NCI-H1436 (cell line): ENCODE measurements at places on chromosomes 12 and 14.

GRCh38 chr14:35406506-35407305 is 2.2 kb upstream of the NFKBIA start:
- DNase-seq, result peak; percentile 47

DNA sequence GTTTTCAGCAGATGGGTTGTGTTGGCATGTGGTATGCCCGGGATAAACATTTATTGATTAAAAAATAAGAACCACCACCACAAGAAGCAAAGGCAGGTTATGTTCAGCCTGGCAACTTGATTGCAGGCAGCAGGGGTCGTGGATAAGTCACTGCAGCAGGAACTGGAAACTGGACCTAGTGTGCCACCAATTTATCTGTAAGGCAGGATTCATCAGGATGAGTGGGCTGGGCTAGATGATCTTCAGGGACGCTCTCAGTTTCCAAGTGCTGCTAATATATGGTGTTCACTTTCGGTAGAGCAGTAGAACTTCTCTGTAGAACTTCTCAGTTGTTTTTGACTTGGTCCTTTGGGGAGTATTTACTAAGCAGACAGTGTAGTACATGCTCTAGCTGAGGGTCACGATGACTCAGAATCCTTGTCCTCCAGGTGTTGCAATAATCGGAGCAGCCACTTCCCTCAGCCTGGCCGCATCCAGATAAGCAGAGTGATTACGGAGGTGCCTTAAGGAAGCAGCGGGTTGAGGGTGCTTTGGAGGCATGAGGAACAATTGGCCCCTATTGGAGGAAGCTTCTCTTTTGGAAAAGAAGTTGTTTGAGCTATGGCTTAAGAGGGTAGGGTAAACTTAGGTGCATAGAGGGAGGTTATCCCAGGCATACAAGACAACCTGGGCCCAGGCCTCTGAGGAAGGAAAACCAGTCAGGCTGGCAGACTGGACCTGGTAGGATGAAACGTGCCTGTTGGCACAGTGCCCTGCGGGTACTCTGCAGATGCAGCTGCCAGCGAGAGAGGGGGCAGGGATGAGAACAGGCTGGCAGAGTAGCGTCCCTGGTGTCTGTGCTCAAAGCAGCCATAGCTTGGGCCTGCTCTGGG is 104.0 kb downstream of the GPR135 start:
- peak; percentile 80 for DNase-seq

GRCh38 chr12:118527310-118527709 is 151.0 kb downstream of the SUDS3 start:
- no peak for DNase-seq

GRCh38 chr12:38921025-38921677 is 15.8 kb upstream of the CPNE8 start:
- DNase-seq, result no peak

- DNase-seq, result no peak
Measured at GRCh38 chr12:1668833-1669543, 21.9 kb upstream of the ADIPOR2 start.

DNA sequence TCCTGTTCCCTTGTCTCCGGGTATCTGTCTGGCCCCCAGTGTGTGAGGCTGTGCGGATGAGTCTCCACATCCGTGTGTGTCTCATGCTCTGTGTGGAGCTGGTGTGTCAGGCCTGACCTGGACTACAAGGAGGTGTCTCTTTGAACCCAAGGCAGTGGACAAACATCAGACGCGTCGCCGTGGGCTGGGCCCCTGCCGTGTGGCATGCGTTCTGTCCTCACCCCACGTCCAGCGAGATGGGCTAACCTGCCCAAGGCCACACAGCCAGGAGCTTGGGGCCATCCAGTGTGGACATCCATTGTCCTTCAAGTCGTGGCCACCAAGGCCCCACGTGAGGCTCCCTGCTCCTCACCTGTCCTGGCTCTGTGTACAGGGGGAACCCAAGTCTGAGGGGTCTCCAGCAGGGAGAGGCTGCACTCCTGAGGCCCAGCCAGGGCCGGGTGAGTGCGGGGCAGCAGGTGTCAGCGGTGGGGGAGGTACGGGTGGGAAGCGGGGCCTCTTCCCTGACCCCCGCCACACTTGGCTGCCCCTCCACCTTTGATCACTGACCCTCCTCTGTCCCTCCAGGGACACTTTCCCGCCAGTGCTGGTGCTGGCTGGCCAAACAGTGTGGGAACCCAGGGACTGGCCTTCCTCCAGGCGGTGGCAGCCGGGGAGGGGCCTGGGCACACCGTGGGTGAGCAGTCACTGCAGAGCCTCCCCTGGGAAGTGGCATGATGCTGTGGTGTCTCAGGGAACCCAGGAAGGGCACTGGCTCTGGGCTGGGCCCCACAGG is 48.5 kb downstream of the CYP46A1 start:
- DNase-seq, result no peak

DNA sequence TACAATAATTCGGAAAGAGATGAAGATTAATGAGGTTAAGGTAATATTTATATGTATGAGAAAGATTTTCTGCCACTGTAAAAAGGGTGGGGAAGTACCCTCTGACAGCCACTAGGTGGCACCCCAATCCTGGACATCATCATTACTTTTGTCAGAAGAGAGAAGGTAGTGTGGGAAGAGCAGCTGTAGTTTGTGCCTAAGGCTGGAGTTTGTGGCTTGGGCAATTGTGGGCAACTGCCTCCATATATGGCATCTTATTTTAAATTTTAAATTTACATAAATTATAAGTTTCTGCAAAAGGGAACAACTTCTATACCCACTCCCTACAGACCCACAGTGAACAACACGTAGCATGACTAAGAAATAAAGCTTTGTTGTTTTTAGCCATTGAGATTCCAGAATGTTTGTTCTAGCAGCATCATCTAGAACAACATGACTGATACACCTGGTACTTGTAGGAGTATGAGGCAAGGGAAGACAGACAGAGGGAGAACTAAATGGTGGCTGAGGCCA is 34.4 kb upstream of the SYCP3 start:
- DNase-seq, result peak; percentile 37
